Aorta (tissue), 5 donors: ENCODE measurements at places on chromosomes 7 and 10. TPM values are rescaled to one million over a fixed set of nuclear protein-coding genes. Genes with fewer than 3 reads are reported as not detected.

CPA1 gene
- total RNA-seq = 3.6 TPM

CPVL gene
- 20.6 TPM for total RNA-seq

SPDYE6 gene
- total RNA-seq = not detected

RGR gene
- total RNA-seq = not detected

MSS51 gene
- 2.9 TPM for total RNA-seq

ZP3 gene
- total RNA-seq = 2.0 TPM

RNF148 gene
- total RNA-seq = 1.5 TPM

SLC35G1 gene
- 3.3 TPM for total RNA-seq

NSUN6 gene
- total RNA-seq = 10.3 TPM

ITPRID1 gene
- total RNA-seq = not detected

METTL2B gene
- 22.7 TPM for total RNA-seq

FRAT1 gene
- total RNA-seq = 4.5 TPM

ASB10 gene
- total RNA-seq = not detected

GRCh38 chr7:114789161-114789560 is 132.7 kb upstream of the MDFIC start:
- DNase-seq = no peak

DNA sequence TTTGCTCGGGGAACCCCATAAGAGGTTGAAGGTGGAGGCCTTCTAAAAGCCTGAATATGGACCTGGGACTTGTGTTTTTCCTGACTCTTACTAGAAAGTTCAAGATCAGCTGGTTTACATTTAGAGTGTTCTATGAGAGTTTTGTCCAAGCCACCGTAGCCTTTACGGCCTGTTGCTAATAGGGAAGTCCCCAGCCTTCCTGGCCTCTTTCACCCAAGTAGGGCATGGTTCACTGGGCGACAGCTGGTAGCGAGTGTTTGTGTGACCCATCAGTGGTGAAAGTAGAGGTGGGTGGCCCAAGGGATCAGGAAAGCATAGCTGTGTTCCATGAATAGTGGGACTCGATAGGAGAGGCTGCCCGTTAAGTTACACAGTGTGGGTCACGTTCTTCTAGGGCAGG is 60.1 kb downstream of the RABGEF1 start:
- DNase-seq = no peak

- no peak for DNase-seq
These were observed 13.2 kb upstream of the NPS start for GRCh38 chr10:127535802-127536515.

DNA sequence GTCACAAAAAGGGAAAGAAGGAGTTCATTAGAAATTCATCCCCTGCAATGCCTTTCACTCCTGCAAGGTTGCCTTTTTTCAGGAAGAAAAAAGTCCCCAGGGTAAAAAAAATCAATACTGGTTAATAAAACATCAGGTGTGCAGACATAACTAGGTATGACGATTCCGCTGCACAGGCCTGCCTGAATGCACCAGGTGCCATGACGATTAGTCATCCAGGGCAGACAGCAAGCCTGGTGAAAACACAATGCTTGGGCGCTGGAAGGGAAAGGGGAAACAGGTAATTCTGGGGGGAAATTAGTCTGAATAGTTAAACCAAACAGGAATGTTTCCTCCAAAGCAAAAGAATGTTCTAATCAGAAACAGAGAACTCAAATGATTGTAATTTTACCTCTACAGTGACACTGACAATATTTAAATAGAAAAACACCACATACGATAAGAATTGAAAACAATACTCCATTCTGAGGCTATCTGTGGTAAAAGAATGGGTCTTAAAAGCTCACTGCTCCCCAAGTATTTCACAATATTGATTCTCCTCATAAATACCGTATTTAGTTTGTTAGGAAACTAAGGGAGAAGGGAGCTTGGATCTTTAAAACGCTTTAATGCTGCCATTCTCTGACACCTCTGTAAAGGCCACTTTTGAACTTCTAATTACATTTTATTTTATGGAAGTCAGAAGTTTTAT is 45.2 kb downstream of the VPS41 start:
- no peak for DNase-seq

DNA sequence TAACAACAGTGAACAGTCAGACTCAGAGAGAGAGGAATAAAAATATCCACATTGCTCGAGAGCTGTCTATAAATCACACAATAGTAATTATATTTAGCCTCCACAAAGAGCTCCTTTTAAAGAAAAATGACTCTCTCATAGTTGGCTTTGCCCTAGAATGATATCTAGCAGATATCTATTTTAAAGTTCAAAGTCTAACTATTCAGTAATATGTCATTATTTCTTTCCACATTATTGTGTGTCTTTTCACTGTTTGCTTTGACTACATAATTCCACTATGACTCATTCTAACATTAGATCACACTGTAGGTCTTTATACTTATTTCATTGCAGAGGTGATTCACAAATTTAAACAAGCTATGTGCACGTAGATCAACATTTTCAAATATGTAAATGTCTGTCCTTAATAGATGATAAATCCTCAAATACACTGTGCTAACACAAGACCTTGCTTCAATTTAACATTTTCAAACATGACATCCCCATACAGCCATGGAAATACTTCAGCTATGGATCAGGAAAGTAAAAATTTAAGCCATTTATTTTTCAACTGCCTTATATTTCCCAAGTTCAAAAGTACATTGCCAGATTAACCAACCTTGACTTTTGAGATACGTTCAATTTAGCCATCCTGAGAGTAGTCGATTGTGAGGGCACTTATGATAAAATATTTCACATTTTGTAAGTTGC is 99.9 kb upstream of the AKR1E2 start:
- no peak for DNase-seq

GRCh38 chr7:126185959-126186580 is 1066.7 kb downstream of the GRM8 start:
- peak; percentile 20 for DNase-seq

GRCh38 chr7:47480576-47481538 is 101.1 kb downstream of the TNS3 start:
- no peak for DNase-seq

GRCh38 chr7:134692344-134692705 is 45.7 kb downstream of the BPGM start:
- no peak for DNase-seq

- no peak for DNase-seq
These were observed 12.1 kb downstream of the ATG9B start for GRCh38 chr7:151012031-151012692.

DNA sequence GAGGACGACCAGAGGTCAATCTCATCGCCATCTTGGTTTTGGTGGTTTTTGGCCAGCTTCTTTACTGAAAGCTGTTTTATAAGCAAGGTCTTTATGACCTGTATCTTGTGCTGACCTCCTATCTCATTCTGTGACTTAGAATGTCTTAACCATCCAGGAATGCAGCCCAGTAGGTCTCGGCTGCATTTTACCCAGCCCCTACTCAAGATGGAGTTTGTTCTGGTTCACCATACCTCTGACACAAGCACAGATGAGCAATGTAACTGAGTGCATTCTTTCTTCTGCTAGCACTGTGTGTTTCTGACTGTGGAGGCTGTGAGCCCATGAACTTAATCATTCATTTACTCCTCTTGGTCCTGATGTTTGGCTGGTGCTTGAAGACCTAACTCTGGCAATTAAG is 794.5 kb upstream of the CELF2 start:
- DNase-seq = no peak

GRCh38 chr10:123912871-123913270 is 21.3 kb upstream of the CPXM2 start:
- DNase-seq = no peak

DNA sequence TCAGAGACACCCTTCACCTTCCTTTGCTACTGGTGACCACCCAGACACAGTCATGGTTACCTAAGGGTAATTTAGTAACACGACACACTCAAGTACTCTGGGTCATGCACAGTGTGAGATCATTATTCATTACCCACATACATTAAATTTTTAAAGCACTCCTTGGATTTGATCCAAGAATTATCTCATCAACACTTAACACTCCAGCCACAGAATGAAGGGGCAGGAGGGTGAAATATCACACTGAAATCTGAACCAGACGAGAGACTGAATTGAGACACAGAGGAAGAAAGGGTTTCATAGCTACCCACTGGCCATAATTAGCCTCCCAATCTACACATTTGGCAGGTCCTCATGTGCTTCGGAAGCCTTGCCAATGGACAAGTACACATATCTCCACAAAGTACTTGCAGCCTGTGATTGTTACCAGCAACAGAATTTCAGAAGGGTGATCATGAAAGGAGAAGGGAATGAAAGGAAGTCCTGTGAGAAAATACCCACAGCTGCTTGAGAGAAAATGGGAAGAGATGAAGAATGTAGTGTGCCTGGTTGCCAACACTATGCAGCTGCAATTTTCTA is 189.3 kb downstream of the POLR1F start:
- no peak for DNase-seq

DNA sequence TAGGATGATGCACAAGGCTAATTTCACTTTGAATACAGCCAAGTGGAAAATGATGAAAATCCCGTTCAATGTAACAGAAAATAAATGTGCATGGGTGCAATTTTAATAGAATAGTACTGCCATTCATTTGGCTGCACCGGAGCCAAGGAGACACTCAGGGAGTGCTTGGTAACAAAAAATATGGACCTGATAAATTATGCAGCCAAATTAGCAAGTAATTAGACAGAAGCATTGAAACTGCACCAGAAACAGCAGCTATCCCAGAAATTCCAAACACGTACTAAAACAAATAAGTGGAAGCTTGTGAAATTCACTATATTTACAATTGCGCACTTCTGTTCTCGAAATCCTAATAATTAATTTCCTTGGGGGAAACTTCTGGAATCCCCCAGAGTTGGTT is 31.5 kb downstream of the ST8SIA6 start:
- DNase-seq = no peak

DNA sequence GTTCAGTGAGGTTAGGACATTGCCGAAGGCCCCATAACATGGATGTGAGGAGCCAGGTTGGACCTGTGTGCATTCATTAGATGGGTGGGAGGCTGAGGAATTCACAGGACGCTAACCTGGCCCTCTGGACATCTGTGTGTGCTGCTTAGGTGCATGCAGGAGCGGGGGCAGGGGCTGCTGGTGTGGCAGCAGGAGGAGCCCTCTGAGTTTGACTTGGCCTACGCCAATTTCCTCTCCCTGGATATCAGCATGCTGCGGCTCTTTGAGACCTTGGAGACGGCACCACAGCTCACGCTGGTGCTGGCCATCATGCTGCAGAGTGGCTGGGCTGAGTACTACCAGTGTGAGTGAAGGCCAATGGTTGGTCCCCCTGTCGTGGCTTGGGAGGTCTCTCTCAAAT is 34.5 kb upstream of the MMD2 start:
- DNase-seq = no peak

DNA sequence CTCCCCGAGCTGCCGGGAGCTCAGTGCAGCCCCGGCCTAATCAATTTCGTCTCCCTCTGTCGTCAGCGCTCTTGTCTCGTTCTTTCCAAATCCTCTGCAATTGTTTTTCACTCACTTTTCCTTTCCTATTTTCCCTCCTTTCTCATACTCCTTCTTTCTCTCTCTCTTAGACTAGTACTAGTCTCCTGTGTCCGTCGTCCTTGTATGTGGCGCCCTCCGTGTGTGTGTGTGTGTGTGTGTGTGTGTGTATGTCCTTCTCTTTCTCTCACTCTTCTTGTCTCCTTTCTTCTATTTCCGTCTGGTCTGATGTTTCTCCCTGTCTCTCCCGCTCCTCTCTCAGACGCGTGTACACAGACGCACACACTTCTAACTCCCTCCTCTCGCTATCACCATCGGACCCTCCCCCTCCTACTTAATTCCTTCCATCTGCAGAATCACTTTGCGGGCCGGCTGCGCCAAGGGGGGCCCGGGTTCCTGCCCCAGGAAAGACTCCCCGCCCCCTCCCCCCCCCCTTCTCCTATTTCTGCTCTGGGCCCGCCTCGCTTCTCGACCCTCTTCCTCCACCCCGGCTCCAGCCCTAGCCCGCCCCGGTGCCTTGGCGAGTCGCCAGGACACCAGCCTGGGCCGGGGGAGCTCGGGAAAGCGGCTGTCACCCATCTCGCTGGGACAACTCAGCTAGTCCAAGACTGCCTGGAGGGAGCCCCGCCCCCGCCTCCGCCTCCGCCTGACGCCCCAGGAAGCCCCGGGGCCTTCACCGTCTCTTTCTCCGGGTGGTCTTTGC is 743 bp upstream of the ZCCHC24 start:
- DNase-seq = no peak

- no peak for DNase-seq
These were observed 91.9 kb downstream of the CSTF2T start for GRCh38 chr10:51607463-51607835.

DNA sequence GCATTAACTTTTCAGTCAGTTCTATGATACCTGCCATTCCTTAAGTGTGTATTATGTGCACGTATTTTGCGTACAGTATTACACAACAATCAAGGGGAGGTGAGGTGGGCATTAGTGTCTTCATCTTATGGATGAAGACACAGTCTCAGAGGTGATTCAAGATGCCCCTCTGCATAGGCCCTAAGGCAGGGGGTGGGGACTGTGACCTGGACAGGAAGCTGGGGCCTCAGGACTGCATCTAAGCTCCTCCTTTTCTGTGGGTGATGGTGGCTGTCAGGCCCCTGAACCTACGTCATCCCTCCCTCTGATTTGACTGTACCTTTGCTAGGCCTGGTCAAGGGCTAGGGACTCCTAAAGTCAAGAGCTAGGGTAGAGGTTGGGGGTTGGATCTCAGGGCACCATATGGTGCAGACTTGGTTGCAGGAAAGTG is 38.9 kb downstream of the HK1 start:
- no peak for DNase-seq

DNA sequence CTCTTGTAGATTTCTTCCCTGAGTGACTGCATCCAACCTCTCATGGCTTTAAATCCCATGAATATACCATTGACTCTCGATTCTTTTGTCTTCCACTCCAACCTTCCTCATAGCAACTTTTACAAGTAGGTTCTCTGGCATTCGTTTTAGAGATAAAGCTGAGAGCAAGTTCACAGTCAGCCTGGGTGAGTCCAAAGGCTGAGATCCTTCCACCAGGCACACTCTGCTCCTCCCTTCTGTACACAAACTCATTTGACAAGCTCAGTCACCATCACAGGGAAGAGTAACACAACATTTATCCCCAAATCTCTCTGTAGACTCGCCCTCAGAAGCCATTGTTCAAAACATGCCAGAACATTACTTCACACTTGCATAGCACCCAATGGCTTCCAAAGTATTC is 10.9 kb downstream of the CTTNBP2 start:
- DNase-seq = no peak

DNA sequence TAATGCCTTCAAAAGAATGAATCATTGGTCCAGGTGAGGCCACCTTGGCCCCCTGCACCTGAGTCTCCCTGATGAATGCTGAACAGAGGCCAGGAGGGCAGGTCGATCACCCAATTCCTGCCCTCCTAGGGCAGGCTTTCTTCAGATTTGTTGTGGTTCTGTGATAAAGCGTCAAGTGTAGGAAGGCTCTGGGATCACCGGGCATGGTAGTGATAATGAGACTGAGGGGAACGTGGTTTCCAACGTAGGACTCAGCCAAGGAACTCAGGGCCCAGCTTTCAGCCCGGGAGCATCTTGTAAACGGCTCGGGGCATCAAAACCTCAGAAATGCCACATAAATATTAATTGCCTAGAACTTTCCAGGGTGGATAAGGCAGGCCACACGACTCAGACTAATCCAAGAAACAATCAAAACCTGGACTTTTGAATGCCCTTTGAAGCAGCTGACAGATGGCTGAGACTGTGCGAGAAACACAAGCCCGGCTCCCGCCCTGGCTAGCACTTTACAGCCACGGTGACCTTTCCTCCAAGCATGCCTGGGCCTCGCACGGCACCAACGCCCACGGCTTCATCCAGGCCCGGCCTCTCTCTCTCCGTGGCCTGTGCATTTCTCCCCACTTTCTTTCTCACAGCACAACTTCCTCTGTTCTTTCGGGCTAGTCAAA is 239.3 kb upstream of the GRB10 start:
- DNase-seq = peak; percentile 72
